ENCODE measurements at places on chromosomes 12 and 14. TPM values are rescaled to one million over a fixed set of nuclear protein-coding genes. Genes with fewer than 3 reads are reported as not detected.

The KLHDC1 gene
- total RNA-seq = 0.09 TPM

The GNB3 gene
- total RNA-seq = 1.1 TPM

The BIN2 gene
- total RNA-seq = 0.08 TPM

The GNG2 gene
- total RNA-seq = 3.0 TPM

The HCAR1 gene
- 0.02 TPM for total RNA-seq

The WNT1 gene
- total RNA-seq = 0.09 TPM

The MIS18BP1 gene
- 20.1 TPM for total RNA-seq

The TMEM63C gene
- 7.9 TPM for total RNA-seq

The HNF1A gene
- total RNA-seq = 4.7 TPM

The PROX2 gene
- total RNA-seq = not detected

The CSRP2 gene
- total RNA-seq = 21.8 TPM

The SMOC1 gene
- total RNA-seq = 18.2 TPM

The FMNL3 gene
- 1.3 TPM for total RNA-seq

The APOF gene
- total RNA-seq = not detected

The CAPZA3 gene
- total RNA-seq = not detected

The RILPL1 gene
- 13.4 TPM for total RNA-seq

The GLT1D1 gene
- not detected for total RNA-seq

The CBX5 gene
- 23.6 TPM for total RNA-seq

The FGF23 gene
- not detected for total RNA-seq

The TAS2R19 gene
- total RNA-seq = not detected

The KLRK1 gene
- total RNA-seq = not detected

The MUCL1 gene
- total RNA-seq = not detected

The GRIP1 gene
- total RNA-seq = 6.4 TPM

The ZNF605 gene
- 3.1 TPM for total RNA-seq

The UTP20 gene
- 13.0 TPM for total RNA-seq

The TBX3 gene
- total RNA-seq = 54.4 TPM

The CMA1 gene
- total RNA-seq = not detected

The CLEC4E gene
- 0.66 TPM for total RNA-seq

The OAS2 gene
- 0.10 TPM for total RNA-seq

The PPP1R36 gene
- 0.19 TPM for total RNA-seq

The LALBA gene
- not detected for total RNA-seq

The KRT86 gene
- 46.1 TPM for total RNA-seq

The TGFB3 gene
- total RNA-seq = 0.73 TPM

The PTHLH gene
- total RNA-seq = 14.2 TPM

The FGD4 gene
- total RNA-seq = 20.6 TPM

The WDR89 gene
- total RNA-seq = 8.0 TPM

The GPR137C gene
- 0.15 TPM for total RNA-seq

The PIANP gene
- total RNA-seq = 0.75 TPM

The NPFF gene
- 0.19 TPM for total RNA-seq

The SIX4 gene
- total RNA-seq = 1.9 TPM

The DDN gene
- total RNA-seq = 0.50 TPM

The CRACR2A gene
- total RNA-seq = 1.1 TPM

The THAP2 gene
- 4.2 TPM for total RNA-seq

The CCER1 gene
- not detected for total RNA-seq

The STAC3 gene
- total RNA-seq = 0.56 TPM

The DAO gene
- total RNA-seq = not detected

The CCDC60 gene
- total RNA-seq = not detected

The CHPT1 gene
- total RNA-seq = 63.7 TPM

The C1S gene
- total RNA-seq = 73.4 TPM

The PRR4 gene
- total RNA-seq = 2.7 TPM

The PTPN6 gene
- 13.5 TPM for total RNA-seq

The LRP1-AS gene
- total RNA-seq = not detected

The RNASE7 gene
- not detected for total RNA-seq

The CACNB3 gene
- total RNA-seq = 31.2 TPM

The ADAMTS20 gene
- total RNA-seq = not detected

The PTPN21 gene
- total RNA-seq = 9.0 TPM

The PIWIL1 gene
- 0.05 TPM for total RNA-seq

The ALX1 gene
- total RNA-seq = 4.6 TPM

The CCDC177 gene
- total RNA-seq = 0.03 TPM

The KCNH3 gene
- 2.2 TPM for total RNA-seq

All from A549 treated with AZD2906 at 1 μM for 4 hours (cell line).